ENCODE measurements at places on chromosomes 3 and 15. TPM values are rescaled to one million over a fixed set of nuclear protein-coding genes. Genes with fewer than 3 reads are reported as not detected.

Gene EID1
- total RNA-seq: 287 TPM

Gene USP50
- total RNA-seq: 0.40 TPM

Gene C2CD4A
- total RNA-seq: 0.06 TPM

Gene ENTPD3
- 0.31 TPM for total RNA-seq

Gene CIDEC
- not detected for total RNA-seq
